ENCODE measurements at places on chromosomes 12 and 14.

DNA sequence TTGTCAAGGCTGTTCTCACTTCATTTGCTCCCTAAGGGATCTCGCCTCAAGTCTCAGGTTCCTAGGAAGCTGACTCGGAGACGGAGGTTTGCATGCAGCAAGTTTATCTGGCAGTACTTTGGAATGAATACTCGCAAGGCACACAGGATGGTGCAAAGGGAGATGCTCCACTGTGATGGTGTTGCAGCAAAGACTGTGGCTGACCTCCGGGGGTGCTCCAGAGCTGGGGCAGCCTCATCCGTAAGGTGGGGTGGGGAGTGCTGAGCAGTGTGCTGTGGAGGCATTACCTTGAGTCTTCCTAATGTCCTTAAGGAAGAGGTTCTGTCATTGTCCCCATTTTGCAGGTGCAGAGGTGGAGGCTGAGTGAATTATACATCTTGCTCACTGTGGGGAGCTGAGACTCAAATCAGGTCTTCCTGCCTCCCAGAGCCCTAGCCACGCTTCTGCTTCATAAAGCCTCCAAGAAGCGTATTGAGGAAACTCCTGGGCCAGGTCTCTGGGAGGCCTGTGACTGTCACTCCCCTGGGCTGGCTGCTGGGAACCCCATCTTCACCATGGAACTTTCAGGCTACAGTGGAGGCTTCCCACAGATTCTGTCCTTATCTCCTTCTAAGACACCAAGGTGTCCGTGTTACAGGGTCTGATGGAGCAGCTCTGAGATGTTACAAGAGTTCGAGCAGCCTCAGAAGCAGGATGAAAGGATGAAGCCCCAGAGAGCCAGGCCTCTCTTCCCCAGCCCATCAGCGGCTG, 39.5 kb downstream of the GALNT16 start:
- DNase-seq, result no peak

- DNase-seq, result no peak
Measured at GRCh38 chr12:1776170-1776921, 44.0 kb upstream of the LRTM2 start.

DNA sequence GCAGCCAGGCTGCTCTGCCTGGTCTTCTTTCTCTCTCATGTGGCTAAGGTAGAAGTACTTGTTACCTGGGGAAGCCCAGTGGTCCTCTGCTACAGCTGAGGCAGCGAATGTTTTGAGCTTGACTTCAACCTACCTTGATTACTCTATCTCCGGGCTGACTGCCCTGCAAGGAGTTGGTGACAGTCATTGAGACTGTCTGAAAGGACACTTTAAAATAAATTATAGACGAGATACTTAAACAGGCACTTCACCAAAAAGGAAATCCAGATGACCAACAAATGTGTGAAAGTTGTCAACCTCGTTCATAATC, 474 bp upstream of the CIT start:
- no peak for DNase-seq

DNA sequence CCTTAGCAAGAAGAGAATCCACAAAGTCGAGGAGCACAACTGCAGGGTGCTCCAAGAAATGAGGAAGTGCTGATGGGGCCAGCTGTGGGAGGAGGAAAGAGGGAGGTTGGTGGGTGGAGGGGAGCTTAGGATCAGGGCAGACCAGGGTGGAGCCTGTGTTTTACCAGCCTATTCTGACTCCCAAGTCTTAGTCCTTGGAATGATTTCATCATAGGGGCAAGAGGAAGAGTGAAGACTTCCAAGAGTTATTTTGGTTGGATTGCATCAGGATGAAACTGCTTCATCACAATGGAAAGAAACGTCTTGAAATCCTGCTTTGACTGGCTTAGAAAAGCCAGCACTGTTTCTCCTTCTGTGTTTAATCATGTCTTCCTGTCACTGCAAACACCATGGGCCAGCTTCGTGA, 194.0 kb downstream of the DPF3 start:
- DNase-seq, result no peak

DNA sequence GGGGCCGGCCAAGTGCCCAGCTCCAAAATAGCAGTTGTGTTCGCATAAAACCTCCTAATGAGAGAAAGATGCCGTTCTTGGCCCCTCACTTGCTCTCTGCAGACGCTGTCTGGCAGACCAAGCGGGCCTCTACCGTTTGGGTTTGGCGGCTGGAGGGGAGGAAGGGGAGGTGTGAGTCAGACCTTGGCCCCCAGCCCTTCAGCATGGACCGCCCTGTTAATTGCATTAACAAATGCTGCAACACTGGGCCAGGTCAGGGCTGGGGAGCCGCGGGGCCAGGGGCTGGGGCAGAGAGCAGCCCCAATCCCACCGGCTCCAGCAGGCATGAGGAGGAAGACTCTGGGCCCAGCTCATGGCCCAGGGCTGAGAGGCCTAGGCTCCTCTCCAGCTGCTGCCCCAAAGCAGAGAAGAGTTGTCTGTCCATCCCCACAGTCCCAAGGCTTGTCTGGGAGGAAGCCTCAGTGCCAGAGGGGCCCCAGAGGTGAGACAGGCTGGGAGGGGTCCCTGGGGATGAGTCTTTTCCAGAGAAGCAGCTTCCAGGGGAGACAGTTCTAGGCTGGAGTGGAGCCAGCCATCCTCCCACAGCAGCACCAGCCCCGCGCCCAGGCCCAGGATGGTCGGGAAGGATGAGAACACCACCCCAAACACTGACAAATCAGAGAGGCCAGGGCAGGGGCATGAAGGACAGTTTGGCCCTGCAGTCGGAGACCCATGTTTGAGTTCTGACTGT, 16.9 kb downstream of the LTBP2 start:
- no peak for DNase-seq

GRCh38 chr14:103510724-103511693, 11.6 kb downstream of the CKB start:
- no peak for DNase-seq

GRCh38 chr14:39342768-39343167, 89.5 kb downstream of the FBXO33 start:
- no peak for DNase-seq

DNA sequence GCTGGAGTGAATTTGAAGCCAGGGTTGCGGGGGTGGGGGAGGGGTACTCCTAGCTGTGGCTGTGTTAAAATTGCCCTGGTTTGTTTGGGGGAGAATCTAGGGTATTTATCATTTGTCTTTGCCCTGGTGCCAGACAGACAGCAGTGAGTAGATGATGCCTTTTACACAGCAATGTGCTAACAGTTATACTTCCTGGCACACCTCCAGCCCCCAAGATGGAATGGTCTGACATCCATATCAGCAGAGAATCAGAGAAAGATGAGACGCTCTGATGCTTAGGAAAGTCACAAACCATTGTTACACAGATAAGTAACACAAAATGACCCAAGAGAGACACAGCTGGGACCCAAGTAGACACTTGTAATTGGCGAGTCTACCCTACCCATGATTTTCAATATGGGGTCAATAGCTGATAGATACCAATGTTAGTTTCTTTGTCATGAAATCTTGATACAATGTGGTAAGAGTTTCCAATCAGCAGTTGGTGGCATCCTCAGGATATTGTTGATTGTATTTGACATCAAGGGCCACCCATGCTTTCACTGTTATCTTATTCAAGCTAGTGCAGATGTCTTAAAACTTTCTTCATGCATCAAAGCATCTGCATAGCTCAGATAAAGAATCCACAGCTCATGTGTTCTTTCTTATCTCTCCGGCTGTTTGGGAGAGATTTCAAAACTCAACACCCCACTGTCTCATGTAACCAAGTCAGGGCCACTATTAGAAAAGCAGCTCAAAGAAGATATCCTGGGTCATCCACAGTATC, 2.6 kb upstream of the PRKAB1 start:
- no peak for DNase-seq

DNA sequence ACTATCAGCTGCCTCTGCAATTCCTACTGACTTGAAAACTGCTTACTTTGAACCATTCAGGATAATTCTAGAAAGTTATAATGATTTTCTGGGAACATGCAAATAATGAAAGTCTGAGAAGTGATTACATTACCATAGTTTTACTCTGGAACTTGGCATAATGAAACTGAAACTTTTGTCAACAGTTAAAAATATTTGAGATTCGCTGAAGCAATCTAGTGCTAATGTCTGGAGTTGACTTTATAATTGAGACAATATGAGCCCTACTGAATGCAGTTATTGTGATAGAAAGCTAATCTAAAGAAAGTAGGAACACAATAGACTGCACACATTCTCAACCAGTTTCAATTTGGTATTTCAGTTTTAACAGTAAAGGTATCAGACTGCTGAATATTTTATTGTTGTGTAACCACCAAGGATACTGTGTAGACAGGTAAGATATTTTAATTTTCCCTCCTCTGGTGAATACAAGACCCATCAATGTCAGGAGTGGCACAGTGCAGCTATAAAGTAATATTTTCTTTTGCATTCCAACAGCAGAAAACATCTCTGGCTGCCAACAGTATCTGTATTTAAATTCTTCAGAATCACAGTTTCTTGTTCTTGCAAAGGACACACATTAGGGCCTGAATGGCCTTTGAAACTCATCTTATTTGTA, 483.5 kb downstream of the ATP23 start:
- DNase-seq, result no peak

DNA sequence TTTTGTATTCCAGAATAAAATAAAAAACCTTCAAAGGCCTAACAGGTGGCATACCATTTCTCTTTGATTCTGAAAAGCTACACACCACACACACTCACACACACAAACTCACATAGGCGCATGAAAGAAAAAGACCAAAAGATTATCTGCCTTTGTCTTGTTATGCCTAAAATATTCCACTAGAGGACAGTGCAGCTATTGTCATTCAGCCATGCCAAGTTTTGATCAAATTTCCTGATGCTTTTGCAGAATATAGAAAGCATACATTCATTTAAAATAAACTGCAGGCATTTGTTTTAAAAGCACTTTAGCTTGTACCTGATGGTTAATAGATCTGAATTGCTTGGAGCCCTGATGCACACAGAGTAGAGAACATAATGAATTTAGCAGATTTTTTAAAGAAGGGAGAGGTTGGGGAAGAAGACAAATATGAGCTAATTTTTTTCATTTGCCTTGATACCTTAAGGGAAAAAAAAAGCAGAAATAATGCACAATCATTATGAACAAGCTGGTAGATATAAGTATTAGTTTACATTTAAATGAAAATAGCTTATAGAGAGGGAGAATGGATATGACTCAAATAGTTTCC, 1766.9 kb upstream of the SEL1L start:
- no peak for DNase-seq

DNA sequence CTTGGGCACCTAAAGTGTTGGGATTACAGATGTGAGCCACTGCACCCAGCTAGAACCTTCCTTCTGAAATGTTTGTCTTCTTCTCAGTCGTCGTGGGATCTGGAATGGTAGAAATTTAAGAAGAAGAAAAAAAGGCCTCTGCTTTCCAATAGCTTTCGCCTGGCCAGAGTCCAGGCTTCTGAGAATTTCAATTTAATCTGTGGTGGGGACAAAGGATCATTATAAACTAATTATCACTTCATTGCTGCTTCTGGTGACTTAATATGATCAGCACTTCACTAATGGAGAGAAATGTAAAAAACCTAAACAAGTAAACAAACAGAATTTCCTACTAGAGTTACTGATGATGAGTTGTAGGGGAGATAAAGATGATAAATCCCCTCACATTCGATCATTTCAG, 51.3 kb downstream of the CFAP251 start:
- no peak for DNase-seq

GRCh38 chr14:105876158-105876557, 349.8 kb downstream of the TMEM121 start:
- DNase-seq, result no peak

DNA sequence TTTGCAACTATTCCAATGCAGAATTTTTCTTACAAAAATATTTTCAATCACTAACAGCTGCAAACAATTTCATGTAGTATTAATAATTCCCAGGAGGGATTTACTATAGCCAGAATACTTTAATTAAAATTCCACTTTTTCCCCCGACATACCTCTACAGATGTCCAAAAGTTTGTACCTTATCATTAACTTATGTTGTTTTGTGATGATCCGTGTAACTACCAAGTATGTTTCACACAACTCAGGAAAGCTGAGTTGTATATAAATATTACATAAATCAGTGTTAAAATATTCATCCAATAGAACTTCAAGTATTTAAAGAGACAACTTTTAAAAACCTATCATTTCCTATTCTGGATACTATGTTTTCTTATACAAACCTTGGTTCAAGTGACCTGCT, 2.4 kb downstream of the EPS8 start:
- no peak for DNase-seq

DNA sequence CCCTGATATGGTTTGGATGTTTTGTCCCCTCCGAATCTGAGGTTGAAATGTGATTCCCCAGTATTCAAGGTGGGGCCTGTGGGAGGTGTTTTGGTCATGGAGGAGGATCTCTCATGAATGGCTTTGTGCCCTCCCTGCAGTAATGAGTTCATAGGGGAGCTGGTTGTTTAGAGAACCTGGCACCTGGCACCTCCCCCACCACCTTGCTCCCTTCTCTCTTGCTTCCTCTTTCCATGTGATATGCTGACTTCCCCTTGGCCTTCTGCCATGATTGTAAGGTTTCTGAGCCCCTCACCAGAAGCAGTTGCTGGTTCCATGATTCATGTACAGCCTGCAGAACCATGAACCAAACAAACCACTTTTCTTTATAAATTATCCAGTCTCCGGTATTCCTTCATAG, 32.6 kb downstream of the CD163L1 start:
- no peak for DNase-seq

DNA sequence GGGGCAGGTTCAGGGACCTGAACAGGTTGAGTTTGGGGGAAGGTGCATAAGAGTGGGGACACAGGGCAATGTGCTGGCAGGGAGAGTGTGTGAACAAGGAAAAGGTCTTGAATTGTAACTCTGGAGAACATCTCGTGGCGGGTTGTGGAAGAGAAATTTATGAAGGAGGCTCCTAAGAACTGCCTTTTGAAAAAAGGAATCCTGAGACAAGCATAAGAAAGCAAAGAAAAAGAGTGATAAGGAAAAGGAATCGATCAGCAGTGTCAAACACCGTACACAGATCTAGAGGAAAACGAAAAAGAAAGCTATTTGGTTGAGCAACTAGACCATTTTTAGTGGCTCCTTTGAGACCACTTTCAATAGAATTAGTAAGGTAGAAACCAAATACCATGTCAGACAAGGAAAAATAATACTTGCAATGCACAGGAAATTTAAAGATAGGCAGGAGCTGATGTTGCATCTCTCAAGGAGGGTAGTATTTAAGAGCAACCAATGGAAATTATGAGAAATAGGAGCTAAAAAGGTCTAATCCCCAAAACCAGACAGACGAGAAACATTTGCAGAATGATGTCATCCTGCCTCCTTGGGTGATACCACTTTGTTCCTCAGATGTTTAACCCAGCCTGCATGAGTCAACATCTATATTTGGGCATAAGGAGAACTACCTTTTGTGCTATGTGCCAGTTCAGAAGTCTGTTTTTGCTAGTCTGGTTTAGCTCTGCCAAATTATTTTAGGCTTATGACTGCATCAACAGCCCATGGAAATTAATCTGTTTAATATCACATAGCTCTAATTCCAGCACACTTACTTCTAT, 64.5 kb upstream of the STK38L start:
- DNase-seq, result no peak

DNA sequence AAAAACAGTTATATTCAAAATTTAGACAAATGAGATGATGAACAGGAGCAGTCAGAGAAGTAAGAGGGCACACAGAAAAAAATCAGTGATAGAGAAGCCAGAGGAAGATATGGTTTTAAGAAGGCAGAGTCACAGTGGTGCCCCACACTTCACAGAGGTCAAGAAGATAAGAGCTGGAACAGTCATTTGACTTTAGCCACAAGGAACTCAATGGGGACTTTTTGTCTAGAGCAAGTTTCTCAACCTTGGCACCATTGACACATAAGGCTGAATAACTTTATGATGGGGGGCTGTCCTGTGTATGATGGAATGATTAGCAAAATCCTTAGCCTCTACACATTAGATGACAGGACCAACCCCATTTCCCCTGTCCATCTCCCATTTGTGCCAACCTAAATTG, 172.8 kb upstream of the PLEKHG7 start:
- no peak for DNase-seq

- DNase-seq, result no peak
Measured at GRCh38 chr12:75419841-75420240, 29.0 kb downstream of the GLIPR1L2 start.
